ENCODE measurements at places on chromosomes 3 and 15.

- DNase-seq = no peak
These were observed 36.4 kb downstream of the CFAP100 start for GRCh38 chr3:126431103-126431534.

- no peak for DNase-seq
These were observed 22.7 kb upstream of the CHL1 start for GRCh38 chr3:173886-174285.

GRCh38 chr3:16383864-16384263 is 118.9 kb downstream of the OXNAD1 start:
- no peak for DNase-seq

GRCh38 chr3:85554153-85554552 is 595.4 kb downstream of the CADM2 start:
- DNase-seq = no peak

- no peak for DNase-seq
These were observed 1026.8 kb upstream of the NR2F2 start for GRCh38 chr15:95303713-95304112.

DNA sequence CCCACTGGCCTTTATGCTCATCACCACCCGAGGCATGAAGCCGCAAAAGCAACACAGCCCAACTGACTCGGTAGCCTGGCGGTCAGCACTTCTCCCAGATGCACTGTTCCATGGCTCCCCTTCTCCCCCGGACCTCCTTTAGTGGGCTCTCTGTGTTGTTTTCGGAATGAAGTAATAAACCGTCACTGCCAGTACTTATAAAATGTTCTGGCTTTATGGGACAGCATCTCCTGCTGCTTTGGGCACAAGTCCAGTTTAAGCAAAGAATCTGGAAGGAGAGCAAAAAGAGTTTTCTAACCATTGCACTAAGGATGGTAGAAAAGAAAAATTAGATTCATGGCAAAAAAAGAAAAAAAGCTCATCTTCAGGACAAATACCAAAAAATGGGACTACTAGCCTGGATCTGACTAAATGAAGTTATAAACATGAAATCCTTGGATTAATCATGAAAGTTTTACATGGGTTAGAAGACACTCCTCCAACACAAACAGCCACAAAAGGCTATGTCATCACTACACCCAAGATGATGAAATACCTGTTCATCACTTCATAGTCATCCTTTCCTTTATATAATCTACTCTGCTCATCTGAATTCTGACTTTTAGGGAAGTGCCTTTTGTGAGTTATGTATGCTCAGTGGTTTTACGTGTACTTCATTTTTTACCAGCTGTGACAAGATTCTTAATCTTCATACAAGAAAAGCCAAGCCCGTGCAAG is 89.5 kb upstream of the UBE2E2 start:
- no peak for DNase-seq

Data from non-pigmented ciliary epithelial cell (primary cell).